ENCODE measurements at places on chromosomes 1 and 21.

GRCh38 chr1:183993132-183993531 lies 44.4 kb downstream of the COLGALT2 start:
- DNase-seq = no peak

DNA sequence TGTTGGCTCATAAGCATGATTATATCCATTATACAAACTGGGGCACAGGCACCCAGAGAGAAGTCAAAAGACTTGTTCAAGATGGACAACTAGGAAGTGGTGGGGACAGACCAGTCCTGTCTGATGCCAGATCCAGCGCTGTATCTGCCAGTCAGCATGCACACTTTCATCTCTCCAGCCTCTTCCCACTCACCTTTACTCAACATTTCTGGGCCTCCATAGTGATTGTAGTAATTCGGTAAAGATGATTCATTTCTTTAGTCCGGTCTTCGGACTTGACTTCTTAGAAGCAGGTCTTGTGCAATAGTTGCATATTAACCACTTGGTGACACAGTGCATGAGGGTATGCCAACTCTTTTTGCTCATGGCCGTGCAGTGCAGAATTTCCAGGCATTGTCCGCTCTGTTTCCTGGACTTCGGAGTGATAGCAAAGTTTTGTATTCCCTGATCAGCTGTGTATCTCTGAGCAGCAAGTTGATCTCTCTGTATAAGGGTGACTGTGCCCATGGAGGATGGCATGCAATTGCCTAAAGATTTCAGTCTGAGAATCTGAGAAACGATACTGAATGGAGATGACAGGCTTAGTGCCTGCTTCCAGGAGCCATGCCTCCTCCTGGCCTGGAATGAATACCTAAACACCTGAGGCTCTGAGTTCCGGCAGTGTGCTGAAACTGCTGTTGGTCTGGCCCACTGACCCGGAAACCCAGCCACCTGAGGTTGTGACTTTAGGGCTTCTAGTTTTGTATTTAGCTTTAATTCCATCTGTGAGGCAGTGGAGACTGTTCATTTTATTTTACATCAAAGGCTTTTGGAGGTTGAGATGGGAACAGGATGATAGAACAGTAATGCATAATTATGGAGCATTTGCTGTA lies 39.0 kb downstream of the GALNT2 start:
- no peak for DNase-seq

DNA sequence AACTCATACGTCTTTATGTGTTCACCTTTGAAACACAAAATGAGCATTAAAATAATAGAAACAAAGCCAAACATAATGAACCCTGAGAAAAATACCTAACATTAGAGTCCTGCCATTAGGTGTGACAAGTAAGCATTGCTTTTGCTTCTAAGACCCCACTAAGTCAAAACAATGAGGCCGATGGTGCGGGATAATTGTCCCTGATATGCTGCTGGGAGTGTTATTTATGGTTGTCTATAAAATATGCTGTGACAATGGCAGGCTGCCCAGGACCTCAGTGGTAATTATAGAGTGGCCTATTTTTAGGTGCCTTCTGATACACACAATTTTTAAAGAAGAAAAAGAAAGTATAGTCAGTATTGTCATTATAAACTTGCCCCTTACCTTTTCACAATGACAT lies 1423.1 kb downstream of the AMY1C start:
- DNase-seq = no peak

DNA sequence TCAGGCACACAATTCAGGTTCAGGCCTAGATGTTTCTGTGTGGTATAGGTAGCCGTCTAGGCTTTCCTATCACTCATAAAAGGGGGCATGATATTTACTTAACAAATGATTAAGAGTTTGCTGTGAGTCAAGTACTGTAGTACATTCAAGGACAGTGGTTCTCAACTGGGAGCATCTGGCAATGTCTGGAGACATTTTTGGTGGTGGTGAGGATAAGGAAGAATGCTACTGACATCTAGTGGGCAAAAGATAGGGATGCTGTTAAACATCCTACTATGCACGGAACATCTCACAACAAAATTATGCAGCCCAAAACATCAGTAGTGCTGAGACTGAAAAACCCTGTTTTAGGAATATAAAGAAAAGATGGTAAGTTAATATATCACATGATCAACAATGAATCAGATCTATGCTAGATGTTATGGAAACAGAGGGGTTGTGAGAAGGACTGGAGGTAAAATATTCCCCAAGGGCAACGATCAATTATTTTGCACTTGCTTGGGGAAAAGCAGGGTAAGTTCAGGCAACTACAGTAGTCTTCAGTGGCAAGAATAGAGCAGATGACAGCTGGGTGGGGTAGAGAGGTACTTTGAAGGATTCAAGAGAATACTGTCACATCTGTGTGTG lies 4.9 kb downstream of the DNTTIP2 start:
- no peak for DNase-seq

DNA sequence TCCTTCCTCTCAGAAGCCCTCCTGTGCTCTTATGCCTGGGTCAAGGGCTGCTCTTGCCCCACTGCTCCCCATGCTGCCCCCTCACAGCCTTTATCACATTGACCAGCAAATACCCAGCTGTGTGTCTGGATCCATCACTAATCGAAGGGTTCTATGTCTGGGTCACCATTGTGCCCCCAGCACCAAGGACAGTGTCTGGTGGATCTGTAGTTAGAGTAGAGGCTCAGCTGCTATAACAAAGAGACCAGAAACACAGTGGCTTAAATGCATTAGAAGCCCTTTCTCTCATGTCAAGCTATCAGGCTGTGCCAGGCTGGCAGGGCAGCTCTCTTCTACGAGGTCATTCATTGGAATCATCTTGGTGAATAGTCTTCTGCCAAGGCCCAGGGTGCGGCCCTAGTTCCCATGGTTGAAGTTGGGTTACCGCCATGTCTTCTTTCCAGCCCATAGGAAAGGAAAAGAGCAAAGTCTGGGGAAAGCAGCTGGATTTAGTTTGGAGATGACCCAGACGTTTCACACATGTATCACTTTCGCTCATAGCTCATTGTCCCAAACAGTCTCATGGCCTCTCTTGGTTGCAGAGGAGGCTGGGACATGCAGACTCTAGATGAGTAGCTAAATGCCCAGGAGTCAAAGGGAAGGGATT lies 32.2 kb downstream of the STUM start:
- no peak for DNase-seq

DNA sequence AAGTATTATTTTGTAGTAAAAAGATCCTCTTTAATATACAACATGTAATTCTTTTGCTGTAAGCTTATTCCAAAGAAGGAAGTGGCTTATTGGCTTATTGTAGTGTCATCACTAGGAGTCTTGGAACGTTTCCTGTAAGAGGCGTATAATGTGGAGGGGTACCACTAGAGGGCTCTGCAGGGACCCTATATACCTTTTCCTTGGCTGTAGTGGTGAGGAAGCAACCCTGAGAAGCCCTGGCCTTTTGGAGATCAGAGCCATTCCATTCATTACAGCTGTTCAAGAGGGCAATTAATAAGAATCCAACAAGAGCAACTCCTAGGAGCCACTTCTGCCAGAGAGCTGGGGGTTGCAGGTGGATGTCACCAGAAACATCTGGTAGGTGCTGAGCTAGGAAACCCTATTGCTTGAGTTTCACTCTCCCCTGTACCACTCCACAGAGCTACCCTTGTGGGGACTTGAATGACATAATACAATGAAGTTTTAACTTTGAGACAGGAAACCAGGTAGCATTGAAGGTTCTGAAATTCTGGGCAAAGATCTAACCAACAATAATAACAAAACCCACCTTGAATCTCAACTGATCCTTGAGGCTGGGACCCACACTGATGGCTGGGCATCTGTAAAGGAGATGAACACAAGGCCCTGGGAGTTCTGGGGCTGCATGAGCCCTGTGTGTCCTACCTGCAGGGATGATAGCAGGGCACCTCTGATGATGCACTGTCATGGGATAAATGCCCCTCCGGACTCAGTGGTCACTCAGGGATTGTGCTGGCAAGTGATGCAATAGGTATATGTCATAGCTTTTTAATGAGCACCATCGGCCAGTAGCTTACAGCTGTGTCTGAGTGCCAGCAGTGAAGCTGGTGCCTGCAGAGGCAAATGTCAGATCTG lies 160.2 kb upstream of the COA6 start:
- DNase-seq = no peak

DNA sequence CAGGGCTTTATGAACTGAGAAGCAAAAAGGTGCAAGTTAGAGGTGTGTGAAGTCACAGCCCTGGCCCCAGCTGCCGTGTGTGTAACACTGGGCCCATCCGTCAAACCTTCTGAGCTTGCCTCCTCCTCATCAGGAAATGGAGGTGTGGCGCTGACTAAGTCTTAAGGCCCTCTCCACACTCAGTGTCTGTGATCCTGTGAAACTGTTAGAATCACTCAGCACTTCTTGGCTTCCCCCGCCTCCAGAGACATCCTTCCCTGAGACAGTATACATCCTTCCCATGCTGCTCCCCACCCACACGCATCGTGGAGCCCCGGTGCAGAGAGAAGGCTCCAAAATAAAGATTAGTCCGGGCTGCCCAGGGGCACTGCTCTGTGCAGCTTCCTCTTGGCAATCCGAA lies 33.3 kb downstream of the LRP8 start:
- DNase-seq = no peak

- no peak for DNase-seq
Observed at GRCh38 chr1:233006541-233006973, 56.1 kb downstream of the NTPCR start.

DNA sequence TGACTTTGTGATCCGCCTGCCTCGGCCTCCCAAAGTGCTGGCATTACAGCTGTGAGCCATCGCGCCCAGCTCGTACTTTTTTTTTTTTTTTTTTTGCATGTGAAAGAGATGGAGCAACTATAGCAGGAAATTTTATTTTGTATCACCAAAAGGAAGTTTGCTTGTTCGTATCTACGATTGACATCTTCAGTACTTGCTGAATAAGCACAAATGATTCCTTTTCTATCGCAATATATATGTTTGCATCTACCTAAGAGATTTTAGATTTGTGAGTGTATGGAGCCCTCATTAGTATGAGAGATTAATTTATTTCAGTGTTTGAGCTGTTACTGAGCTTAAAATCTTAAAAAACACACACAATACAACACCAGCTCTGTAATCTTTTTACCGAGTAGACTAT lies 143.1 kb downstream of the NFIA start:
- no peak for DNase-seq

Data from activated CD8-positive, alpha-beta memory T cell treated with anti-CD3 and anti-CD28 coated beads for 1 hour (primary cell).